ENCODE measurements at places on chromosomes 5 and 9.

DNA sequence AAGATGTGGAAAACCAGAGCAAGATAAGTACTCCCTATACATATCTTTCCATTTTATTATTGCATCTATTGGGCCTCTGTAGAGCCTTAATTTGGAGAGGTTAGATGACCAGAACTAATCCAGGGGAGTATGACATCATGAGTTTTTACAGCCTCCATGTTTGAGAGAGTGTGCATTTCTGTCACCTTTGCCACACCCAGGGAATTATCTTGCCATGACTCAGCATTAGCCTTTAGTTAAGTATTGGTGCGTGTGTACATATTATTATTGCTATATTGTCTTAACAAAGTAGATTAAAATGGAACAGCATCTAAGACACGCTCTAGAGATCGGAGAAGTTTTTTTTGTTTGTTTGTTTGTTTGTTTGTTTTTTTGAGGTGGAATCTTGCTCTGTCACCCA lies 27.6 kb downstream of the DIMT1 start:
- no peak for DNase-seq

- no peak for DNase-seq
These were observed 3.4 kb downstream of the PCDHGC5 start for GRCh38 chr5:141492168-141492885.

- no peak for DNase-seq
These were observed 57.8 kb upstream of the SPINK5 start for GRCh38 chr5:148005788-148006520.

DNA sequence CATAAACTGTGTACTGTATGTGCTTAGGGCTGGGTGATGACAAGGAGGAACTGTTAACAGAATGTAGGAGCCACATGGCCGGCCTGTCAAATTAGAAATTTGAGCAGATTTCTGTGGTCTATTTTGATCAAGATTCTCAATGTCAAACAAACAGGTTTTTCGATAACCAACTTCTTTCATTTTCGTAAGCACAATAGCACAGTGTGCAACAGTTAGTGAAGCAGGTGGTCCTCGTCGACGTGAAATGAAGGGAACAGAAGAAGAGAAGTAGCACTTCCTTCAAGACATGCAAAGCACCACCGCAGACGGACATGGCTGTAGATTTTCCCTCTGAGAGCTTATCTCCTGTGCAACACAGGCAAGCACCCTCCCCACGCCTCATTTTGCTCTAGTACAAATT lies 252.1 kb downstream of the CRB2 start:
- no peak for DNase-seq

- no peak for DNase-seq
These were observed 51.1 kb upstream of the TBC1D2 start for GRCh38 chr9:98306384-98307145.

DNA sequence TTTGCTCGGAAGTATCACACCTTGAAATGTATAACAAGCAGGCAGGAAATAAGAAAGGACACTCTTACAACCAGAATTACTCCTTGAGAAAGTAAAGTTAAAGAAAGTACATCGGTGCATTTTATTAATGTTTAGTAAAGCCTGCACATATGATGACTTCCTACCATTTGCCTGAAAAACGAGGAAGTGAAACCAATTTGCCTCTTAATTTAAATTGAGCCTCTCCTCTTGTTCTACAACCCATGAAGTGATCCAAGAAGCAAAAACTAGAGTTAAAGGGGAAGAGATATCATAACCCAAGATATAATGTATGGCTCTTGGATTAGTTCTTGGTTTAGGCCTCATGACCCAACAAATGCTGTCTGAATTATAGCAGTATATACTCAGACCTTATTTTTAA lies 95.6 kb downstream of the GNAQ start:
- DNase-seq, result no peak

DNA sequence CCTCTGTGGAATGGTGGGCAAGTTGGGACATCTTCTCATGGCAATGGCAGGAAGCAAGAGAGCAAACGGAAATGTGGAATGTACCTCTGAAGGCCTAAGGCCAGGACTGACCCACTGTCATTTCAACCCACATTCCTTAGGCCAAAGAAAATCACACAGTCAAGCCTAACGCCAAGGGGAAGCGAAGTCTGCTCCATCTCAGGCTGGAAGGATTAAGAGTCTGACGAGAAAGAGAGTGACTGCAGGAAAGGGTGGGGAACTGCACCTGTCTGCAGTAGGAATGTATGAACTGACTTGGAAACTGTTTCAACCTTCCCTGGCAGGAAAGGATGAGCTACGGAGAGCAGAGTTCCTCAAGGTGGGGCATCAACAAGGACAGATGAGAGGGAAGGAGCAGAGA lies 90.2 kb upstream of the TAS2R1 start:
- DNase-seq, result no peak

DNA sequence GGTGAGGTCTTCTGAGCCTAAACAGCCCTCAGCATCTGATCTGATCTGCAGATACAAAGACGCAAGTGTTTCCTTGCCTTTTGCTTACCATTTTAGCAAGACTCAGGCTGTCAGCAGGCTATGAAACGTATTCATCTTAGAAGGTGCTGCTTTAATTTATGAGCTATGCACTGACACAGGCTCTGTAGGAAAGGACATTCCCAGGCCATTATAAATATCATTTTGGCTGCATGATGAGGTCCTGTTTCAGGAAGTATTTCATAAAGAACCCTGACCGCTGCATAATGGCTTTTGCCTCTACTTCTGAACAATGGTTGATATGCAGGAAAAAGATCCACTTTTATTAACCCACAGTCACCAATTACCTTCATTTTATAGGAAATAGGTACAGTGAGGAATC lies 98.4 kb upstream of the CAST start:
- no peak for DNase-seq

- no peak for DNase-seq
These were observed 65.8 kb downstream of the SHB start for GRCh38 chr9:38003230-38003629.

DNA sequence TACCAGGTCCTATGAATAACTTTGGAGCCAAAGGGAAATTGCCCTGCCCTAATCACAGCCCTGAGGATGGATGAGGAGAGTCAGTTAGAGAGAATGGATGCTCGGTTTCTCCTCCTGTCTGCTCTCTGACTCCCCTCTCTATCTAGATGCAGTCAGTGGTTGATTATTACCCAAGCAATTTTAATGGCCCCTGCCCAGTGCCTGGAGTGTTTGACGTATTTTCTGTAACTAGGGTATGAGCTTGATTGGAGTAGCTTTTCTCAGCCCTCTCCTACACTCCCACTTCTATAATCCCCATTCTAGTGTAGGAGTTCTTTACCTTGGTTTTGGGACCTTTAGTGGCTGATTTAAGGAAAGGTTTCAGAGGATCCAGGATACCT lies 60.4 kb downstream of the DOCK2 start:
- no peak for DNase-seq

Measured in activated CD4-positive, CD25-positive, alpha-beta regulatory T cell (primary cell).